Mammary epithelial cell (primary cell): ENCODE measurements at places on chromosomes 1 and 21. TPM values are rescaled to one million over a fixed set of nuclear protein-coding genes. Genes with fewer than 3 reads are reported as not detected.

The B4GALT2 gene
- 88.2 and 90.8 TPM in 2 replicates for total RNA-seq

The RORC gene
- 0.33 TPM for total RNA-seq

The RAB29 gene
- 41.2 TPM for total RNA-seq

The IFI44L gene
- 0.67 and 1.2 TPM in 2 replicates for total RNA-seq

The HLX gene
- total RNA-seq = 0.33 TPM

The LCE1C gene
- 9.5 and 11.1 TPM in 2 replicates for total RNA-seq

The HSD3B2 gene
- not detected in 2 replicates for total RNA-seq

The FMOD gene
- 0.32 TPM in 1 of 2 replicates, not detected in the other for total RNA-seq

The C1orf116 gene
- 129 and 175 TPM in 2 replicates for total RNA-seq

The RUNX1 gene
- 126 TPM for total RNA-seq

The CYP4Z1 gene
- not detected for total RNA-seq

The ERO1B gene
- total RNA-seq = 4.0 and 9.2 TPM in 2 replicates

The SHE gene
- 0.33 TPM for total RNA-seq

The TEX38 gene
- not detected for total RNA-seq

The AQP10 gene
- not detected in 2 replicates for total RNA-seq

The DTL gene
- 9.3 and 24.6 TPM in 2 replicates for total RNA-seq

The OR2L13 gene
- total RNA-seq = not detected

The FCRL1 gene
- total RNA-seq = not detected

The SLX9 gene
- 17.3 TPM for total RNA-seq

The AIM2 gene
- 0.17 TPM for total RNA-seq

The CRNN gene
- not detected for total RNA-seq

The EVI5 gene
- 30.3 TPM for total RNA-seq

The PEX10 gene
- 29.5 and 36.2 TPM in 2 replicates for total RNA-seq

The PTPN7 gene
- not detected for total RNA-seq

The INSRR gene
- total RNA-seq = not detected

The ASPM gene
- 3.2 TPM for total RNA-seq

The IL20 gene
- total RNA-seq = not detected

The HSD3B1 gene
- not detected in 2 replicates for total RNA-seq

The KRTAP21-2 gene
- total RNA-seq = not detected in 2 replicates

The COX20 gene
- total RNA-seq = 13.7 TPM

The CRTC2 gene
- total RNA-seq = 31.7 and 38.8 TPM in 2 replicates

The NBPF12 gene
- 7.2 and 11.8 TPM in 2 replicates for total RNA-seq
